ENCODE measurements at places on chromosomes 6 and 20.

- no peak for DNase-seq
Observed at GRCh38 chr6:35906499-35906846, 14.4 kb downstream of the SRPK1 start.

GRCh38 chr6:169825558-169826225, 74.3 kb downstream of the ERMARD start:
- no peak for DNase-seq

DNA sequence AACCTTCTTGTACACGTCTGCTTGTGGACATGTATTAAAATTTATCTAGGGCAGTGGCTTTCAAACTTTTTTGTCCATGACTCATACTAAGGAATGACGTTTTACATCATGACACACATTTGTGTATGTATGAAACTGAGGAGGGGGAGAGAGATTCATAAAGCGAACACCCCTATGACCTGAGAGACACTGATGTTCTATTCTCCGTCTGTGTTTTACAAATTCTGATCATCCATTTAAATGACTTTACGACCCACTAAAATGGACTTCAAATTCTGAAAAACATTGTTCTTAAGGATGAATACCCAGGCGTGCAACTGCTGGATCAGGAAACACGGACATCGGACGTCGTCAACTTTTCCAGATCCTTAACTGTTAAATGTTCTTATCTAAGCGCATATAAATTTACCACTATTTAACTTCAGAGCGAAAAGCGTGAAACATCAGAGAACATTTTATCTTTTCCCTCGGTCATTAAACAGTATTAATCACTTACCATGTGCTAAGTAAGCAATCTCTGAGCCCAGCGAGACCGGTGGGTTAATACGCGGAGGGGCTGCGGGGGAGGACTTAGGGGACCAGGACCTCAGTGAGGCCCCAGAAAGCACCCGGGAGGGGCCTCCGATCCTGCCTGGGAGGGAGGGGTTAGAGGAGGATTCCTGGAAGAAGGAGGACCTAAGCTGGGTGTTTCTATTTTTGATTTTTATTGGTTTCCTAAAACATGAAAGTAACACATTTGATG, 1.2 kb downstream of the PLAGL1 start:
- no peak for DNase-seq

- no peak for DNase-seq
Observed at GRCh38 chr6:93679836-93680235, 260.5 kb upstream of the EPHA7 start.

DNA sequence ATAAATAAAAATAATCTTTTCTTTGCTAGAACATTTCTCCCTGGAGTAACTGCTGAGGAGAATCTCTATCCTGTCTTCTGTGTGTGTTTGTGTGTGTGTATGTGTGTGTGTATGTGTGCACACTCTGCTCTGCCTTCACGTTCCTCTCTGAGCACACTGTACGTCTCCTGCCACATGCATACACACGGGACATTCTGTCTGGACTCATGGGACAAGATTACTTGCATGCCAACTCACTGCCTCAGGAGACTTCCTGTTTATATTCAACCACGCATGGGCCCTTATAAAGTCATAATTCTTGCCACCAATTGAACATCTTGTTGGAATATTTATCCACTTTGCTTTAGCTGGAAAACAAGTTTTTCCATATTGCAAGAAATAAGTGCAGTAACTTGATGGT, 930.6 kb downstream of the KIF16B start:
- DNase-seq = no peak

- no peak for DNase-seq
Observed at GRCh38 chr20:1386323-1386722, 6.5 kb downstream of the FKBP1A start.

GRCh38 chr20:59318201-59318790, 17.9 kb downstream of the EDN3 start:
- no peak for DNase-seq

DNA sequence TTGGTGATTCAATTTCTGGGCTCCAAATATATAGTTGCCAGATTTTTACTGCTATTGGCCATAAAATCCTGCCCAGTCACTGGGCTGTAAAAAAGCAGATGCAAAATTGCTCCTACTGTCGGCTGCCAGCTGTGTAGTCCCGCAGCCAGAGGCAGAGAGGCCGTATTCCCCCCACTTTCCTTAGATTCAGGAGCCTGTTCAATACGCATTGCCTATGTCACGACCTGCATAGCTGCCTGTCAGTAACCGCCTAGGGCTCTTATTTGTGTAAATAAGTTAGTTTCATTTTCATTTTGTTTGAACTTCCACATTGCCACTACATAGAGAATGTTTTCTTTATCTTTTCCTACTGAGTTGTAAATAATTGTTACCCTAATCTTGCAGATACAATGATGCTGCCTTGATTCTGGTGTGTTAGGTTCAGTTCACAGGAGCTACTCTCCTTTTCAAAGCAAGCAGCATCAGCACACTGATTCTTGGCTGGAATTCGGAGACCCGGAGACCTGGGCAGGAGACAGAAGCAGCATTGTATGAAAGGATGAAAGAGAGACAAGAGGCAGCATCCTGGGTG, 46.0 kb upstream of the UST start:
- DNase-seq = no peak

DNA sequence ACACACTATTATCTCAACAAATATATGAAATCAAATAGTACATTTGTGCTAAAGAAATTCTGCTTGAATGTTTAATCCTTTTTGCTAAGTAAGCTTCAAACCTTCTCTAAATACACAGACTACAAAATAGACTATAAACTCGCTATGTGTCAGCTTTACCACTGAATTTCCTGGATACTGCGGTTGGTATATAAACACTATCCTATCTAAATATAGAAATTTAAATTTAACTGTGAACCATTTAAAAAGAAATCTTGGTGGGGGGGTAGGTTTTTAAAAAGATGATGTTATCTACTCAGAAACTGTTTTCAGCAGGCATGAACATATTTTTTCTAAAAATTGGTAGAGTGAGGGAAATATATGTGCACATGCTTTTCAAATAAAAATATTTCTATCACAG, 306.5 kb upstream of the RUNX2 start:
- no peak for DNase-seq

DNA sequence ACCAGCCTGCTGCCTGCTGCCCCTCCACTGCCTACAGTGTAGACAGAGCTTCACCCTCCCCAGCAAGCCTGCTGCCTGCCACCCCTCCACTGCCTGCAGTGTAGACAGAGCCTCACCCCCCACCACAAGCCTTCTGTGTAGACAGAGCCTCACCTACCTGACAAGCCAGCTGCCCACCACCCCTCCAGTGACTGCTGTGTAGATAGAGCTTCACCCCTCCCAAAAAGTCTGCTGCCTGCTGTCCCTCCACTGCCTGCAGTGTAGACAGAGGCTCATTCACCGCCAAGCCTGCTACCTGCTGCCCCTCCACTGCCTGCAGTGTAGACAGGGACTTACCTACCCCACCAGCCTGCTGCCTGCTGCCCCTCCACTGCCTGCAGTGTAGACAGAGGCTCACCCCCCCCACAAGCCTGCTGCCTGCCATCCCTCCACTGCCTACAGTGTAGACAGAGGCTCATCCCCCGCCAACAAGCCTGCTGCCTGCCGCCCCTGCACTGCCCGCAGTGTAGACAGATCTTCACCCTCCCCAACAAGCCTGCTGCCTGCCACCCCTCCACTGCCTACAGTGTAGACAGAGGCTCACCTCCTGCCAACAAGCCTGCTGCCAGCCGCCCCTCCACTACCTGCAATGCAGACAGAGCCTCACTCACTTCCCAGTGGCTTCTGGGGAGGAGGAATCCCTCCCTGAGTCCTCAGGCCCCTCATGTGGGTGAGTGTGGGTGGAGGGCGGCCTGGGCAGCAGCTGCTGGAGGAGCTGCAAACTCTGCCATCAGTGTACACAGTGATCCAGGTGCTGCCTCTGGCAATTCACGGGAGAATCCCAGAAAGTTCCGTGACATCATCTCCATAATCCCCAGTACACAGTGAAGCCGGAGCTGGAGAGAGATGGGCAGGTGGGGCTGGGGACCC, 140.9 kb downstream of the DLL1 start:
- no peak for DNase-seq

DNA sequence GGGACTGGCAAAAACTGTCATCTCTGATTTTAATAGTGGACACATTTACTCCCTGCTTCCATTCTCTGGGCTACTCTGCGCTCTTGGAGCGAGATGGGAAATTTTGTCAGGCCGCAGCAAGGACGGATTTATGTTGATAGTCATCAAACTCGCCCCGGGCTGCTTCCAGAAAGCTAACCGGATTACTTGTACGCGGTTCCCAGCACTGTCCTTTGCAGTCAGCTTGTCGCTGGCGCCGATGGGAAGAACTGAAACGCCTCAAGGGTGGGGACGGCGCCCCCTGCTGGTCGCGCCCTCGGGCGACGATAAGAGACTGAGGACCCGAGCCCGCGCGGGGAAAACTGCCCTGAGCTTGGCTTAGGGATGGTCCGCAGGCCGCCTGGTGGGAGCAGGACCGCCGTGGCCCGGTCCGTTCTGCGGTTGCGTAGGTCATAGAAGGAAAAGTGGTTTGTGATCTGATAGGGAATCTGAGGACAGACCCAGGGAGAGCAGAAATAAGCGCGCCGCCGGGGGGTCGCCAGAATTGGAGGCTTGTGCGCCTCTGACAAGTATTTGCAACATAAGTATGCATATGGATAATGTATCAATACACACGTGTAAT, 984 bp upstream of the ABT1 start:
- peak; percentile 80 for DNase-seq

GRCh38 chr6:107846262-107846795, 22.2 kb upstream of the SCML4 start:
- DNase-seq = no peak

DNA sequence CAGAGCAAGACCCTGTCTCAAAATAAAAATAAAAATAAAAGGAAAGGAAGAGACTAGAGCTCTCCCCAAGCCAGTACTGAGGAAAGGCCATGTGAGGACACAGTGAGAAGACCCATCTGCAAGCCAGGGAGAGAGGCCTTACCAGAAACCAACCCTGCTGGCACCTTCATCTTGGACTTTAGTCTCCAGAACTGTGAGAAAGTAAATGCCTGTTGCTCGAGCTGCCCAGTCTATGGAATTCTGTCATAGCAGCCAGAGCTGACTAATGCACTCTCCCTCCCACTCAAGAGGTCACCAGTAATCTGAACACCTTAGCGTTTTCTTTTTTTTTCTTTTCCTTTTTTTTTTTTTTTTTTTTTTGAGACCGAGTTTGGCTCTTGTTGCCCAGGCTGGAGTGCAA, 7.3 kb upstream of the PRPH2 start:
- no peak for DNase-seq

DNA sequence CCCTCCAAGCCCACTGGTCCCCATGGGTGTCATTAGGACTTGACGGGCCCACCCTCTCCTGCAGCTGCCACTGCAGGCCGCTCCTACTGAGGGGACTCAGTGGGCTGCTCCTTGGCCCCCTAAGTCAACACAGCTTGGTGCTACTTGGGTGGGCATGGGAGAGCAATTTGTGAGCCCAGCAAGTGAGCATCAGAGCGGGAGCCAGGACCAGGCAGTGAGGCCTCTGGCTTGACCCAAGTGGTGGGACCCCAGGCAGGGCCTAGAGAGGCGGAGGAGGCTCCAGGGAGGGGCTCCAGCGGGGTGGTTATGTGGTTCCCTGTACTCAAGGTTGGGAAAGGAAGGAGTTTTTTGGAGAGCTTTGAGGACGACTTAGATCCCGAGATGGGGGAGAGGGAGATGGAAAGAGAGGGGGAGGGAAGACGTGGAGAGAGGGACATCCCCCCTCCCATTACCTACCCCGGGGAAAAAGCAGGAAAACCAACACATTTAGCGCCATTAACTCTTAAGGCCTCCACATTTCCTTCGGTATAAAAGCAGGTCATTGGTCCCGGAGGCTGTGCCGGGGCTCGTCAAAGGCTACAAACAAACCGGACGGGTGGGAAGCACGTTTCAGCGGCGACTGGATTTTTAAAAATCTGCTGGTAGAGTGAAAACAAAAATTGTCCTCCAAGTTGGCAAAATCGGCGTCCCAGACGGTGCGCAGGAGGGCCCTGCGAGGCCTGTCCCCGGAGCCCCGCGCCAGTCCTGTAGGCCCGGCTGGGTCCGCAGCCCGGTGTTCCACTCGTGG, 8.8 kb downstream of the FOXC1 start:
- DNase-seq = no peak

DNA sequence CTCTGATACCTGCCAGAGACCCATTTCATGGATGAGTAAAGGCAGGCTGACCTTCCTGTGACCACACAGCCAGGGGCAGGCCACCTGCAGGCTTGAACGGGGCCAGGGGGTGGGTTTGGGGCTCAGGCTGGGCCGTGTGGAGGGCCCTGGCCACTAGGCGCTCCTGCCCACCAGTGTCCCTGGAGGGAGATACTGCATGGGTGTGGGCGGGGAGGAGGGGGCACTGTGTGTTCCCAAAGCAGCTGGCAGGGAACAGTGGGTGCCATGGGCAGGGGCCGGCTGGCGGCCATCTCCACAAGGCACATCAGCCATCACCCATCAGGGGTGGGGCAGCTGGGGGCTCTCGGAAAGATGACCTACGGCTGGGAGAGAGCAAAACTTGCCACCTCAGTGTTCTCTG, 15.4 kb downstream of the SRC start:
- DNase-seq = no peak

- no peak for DNase-seq
Observed at GRCh38 chr20:19644085-19644484, 114.0 kb upstream of the RIN2 start.

GRCh38 chr6:150711584-150712504, 112.2 kb downstream of the PLEKHG1 start:
- no peak for DNase-seq

- no peak for DNase-seq
Observed at GRCh38 chr6:144683216-144684070, 398.3 kb downstream of the UTRN start.

- DNase-seq = no peak
Observed at GRCh38 chr6:42009844-42010184, 40.5 kb upstream of the TAF8 start.

DNA sequence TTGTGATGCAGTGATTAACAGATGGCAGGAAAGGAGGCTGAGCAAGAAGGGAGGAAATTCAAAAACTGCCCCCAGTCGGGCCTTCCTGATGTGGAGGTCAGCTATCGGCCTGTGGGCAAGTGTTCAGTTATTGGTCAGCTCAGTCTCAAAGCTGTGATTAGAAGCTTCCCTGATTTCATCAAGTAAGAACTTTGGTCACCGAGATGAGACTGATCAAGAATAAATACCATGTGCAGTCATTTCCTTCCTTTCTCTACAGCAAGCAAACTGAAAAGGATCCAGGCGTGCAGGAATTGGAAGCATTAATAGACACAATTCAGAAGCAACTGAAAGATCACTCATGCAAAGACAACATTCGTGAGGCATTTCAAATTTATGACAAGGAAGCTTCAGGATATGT, 69.7 kb downstream of the EFHC1 start:
- DNase-seq = no peak

DNA sequence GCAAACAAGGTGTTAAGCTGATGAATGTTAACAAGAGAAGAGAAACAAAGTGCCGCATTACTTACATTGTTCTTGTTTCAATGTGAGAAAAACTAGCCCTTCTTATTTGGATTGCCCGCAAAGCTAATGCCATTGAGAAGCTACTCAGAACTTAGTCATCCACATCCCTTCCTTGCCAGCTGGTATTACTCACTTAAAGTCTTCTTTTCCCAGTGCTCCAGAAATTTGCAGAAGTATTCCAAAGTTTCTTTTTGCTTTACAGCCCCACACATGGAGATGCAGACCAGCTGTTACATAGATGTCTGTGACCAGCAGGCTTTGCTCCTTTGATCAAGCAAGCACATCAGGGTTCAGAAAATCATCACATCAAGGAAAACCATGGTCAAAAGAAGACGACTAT, 529.0 kb downstream of the TBC1D32 start:
- no peak for DNase-seq

- DNase-seq = no peak
Observed at GRCh38 chr20:23129266-23129665, 43.1 kb upstream of the CD93 start.

Data from amygdala (tissue), 56 donors.